HS-5 (cell line): ENCODE measurements at places on chromosomes 1 and 21.

DNA sequence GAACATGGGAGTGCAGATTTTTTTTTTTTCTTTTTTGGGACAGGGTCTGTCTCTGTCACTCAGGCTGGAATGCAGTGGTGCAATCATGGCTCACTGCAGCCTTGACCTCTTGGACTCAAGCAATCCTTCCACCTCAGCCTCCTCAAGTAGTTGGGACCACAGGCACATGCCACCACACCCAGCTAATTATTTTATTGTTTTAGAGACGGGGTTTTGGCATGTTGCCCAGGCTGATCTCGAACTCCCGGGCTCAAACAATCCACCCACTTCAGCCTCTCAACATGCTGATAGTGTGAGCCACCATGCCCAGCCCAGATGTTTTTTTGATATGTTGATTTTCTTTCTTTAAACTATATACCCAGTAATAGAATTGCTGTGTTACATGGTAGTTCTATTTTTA is 57.7 kb downstream of the RGSL1 start:
- DNase-seq = no peak

GRCh38 chr1:150613061-150613920 is 16.1 kb downstream of the ENSA start:
- peak; percentile 84 for DNase-seq

GRCh38 chr1:30283199-30283962 is 440.0 kb downstream of the MATN1 start:
- DNase-seq = no peak

DNA sequence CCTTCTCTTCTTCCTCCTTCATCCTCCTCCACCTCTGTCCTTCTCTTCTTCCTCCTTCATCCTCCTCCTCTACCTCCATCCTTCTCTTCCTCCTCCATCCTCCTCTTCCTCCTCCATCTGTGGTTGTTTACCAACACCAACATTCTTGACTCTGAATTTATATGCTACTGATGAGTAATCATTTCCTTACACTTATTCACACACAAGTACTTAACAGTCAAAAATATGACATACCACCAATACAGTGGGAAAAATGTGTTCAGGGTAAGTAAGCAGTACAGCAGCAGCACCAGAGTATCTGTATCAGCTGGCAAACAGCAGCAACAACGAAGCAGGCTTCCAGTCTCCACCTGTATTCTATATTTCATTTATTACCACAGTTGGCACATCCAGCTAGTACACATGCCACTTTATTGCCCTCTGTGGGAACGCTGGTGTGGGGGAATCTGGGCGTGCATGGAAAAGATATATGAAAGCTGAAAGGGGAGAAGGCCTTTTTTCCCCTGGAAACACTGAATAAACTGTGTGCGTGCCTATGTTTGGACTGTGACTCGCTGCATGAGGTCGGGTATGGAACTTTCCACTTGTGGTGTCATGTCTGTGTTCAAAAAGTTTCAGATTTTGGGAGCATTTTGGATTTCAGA is 16.0 kb downstream of the ADSS2 start:
- DNase-seq = peak; percentile 37

DNA sequence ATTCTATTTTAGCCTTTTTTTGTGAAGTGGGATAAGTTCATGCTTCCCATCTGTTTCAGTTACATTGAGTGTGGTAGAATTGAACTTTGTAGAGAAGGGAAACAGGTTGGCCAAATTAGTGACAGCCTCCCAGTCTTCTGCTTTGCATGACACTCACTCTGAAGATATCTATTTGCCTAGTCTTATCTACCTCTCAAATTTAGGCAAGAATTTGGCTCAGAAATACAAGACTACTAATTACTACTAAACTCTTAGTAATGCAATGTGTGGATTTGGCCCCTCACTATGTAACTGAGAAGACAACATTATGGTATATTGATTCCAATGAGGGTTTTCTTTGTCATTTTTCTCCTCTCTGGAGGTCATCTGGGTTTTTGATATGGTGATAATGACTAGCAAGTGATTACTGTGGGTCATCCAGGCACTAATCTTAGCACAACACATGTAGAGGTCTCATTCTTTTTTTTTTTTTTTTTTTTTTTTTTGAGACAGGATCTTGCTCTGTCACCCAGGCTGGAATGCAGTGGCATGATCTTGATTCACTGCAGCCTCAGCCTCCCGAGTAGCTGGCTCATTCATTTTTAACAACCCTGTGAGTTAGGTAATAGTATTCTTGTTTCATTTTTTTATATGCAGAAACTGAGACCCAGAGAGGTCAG is 6.3 kb downstream of the FAM20B start:
- no peak for DNase-seq

DNA sequence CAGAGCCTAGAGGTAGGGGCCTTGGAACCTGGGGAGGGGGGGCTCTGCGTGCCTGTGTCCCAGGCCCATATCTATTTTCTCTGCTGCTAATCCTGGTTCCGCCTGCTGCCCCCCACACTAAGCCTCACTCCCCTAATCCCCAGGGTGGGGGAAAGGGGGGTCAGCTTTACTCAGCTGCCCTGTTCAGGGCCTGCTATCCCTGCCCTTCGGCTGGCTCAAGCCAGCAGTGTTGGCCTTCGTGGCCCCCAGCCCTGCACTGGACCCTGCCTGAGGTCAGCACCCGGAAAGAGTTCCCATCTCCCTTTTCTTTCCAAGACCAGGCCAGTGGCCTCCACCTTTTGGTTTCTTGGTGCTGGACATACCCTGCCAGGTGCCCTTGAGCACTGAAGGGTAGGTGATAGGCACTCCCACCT is 8.4 kb downstream of the ZBTB7B start:
- no peak for DNase-seq
